ENCODE measurements at places on chromosomes 3 and 15.

DNA sequence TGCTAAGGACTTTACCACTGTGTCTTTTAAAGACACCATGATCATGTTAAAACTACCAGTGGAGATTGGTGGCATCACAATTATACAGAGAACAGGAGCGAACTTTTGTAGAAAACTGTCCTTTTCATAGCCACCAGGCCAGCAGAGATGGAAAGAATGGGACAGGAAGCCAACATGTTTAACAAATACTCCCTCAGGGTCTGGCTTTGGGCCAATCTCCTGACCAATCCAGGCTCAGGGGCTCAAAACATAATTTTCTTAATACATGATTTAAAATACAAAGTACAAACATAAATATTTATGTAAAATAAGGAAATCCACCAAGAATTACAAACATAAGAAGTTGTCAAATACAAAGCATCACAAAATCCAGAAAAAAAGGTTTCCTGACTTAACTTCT lies 266.0 kb downstream of the VPS13C start:
- DNase-seq: no peak

GRCh38 chr3:187900993-187901755 lies 155.9 kb upstream of the BCL6 start:
- DNase-seq: no peak

GRCh38 chr3:122013448-122013925 lies 8.6 kb downstream of the ILDR1 start:
- no peak for DNase-seq

- no peak for DNase-seq
Observed at GRCh38 chr3:103083848-103084631, 649.2 kb downstream of the ZPLD1 start.
